ENCODE measurements at places on chromosomes 11 and 22.
A peak's percentile ranks its signal among the peaks of the same experiment; 100 is the strongest.

DNA sequence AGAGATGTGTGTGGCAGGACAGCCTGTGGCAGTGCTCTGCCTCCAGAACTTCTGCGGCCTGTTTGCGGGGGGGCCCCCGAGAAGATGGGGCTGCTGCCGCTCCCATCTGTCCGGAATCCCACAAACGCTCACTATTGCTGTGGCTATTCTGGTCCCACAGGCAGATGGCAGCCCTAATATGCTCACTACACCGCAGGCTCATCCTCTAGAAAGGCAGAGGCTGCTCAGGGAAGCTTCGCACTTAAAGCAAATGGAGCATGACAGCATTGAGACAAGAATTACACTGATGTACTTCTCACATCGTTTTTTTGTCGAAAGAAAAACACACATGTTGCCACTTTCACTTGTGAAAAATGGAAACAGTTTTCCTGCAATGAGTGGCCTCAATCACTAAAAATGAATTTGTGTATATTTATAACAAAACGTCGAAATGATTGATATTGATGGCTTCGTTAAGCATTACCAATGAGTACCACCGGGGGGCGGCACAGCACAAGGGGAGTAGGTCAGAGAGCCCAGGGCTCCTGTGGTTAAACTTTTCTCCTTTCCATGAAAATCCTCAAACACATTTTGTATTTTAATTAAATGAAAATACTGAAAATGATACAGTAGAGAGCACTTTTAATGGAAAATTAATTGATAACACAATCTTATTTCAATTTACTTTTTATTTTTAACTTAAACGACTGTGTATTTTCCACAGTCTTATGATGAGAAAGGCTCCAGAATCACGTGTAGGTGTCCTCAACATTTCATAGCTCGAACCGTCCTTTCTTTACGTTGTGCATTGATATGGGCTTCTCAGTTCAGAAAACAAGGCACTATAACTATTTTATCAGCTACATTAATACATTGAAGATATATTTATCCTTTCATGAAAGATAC lies 69.1 kb downstream of the CTTN start:
- no peak for DNase-seq
- H3K27ac ChIP-seq, result no peak overlapping the region
- no peaks in the 10 kb centered on the region for H3K36me3 ChIP-seq
- H3K4me1 ChIP-seq, result no peaks in the 10 kb centered on the region

GRCh38 chr11:126194121-126194543 lies 17.3 kb downstream of the RPUSD4 start:
- no peak overlapping the region for H3K4me3 ChIP-seq
- H3K4me1 ChIP-seq, result no peaks in the 10 kb centered on the region
- H3K36me3 ChIP-seq, result peaks cover 20% of the 10 kb centered on the region

DNA sequence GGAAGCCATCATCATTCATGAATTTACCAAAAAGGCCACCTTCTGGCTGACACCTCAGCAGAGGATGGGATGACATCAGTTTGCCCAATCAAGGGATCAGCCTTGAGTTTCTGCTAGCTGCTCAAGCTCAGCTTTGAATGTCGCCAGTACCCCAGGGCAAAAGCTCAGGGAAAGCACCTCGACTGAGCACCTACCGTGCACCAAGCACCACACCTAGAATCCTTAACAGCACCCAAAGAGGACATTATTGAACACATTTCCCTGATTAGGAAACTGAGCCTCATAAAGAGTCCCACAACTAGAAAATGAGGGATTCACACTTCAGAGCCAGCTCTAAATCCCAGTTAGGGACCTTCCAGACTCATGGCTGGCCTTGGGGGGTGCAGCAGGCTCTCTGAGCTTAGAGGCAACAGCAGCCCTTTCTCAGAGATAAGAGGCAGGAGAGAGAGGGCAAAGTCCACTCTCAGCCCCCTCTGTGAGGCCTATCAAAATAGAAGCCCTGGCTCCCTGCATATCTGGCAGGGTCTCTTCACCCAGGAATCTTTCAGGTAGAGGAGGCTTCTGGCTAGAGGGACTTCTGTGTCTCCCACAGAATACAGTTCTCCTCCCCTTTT lies 13.4 kb upstream of the DAGLA start:
- H3K4me3 ChIP-seq, result no peak overlapping the region
- H3K27me3 ChIP-seq, result no peaks in the 10 kb centered on the region
- H3K36me3 ChIP-seq, result no peaks in the 10 kb centered on the region

DNA sequence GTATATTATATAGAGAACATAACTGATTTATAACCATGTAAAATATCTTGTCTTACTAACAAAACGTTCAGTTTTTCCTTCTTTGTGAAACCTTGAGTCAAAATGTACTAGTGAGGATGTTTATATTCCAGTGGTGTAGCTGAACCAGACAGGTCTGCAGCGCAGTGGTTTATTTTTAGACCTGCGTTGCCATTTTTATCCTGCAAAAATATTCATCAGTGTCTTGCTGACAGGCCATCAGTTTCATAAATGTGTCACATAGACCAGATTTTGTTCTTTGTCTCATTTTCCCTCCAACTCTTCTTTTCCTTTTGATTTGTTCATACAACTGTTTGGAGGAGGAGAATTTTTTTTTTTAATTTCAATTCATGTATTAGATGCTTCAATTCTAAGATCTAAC lies 43.1 kb downstream of the HSD17B12 start:
- H3K36me3 ChIP-seq, result no peaks in the 10 kb centered on the region
- H3K27ac ChIP-seq, result no peak overlapping the region
- no peak for DNase-seq

DNA sequence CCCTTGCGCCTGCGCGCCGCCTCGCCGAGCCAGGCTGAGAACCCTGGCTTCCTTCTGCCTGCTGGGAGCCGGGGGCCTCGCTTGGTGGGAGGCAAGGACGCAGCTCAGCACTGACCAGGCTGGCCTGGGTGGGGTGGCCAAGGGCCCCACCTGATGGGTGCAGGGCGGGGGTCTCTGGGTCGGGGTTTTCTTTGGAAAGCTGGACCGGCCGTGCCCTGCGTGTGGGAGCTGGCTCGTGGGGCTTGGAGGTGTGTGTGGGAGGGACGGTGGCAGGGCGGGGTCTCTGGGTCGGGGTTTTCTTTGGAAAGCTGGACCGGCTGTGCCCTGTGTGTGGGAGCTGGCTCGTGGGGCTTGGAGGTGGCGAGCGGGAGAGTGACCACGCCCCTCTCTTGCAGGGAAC lies 6.2 kb downstream of the GRAMD4 start:
- H3K36me3 ChIP-seq, result no peaks in the 10 kb centered on the region
- H3K27ac ChIP-seq, result no peak overlapping the region
- H3K27me3 ChIP-seq, result no peaks in the 10 kb centered on the region
- no peak overlapping the region for H3K4me3 ChIP-seq

- H3K27me3 ChIP-seq, result no peaks in the 10 kb centered on the region
- H3K4me3 ChIP-seq, result no peak overlapping the region
- DNase-seq, result no peak
- no peaks in the 10 kb centered on the region for H3K36me3 ChIP-seq
- no peak overlapping the region for H3K27ac ChIP-seq
Observed at GRCh38 chr22:46773076-46773475, 10.6 kb downstream of the TBC1D22A start.

DNA sequence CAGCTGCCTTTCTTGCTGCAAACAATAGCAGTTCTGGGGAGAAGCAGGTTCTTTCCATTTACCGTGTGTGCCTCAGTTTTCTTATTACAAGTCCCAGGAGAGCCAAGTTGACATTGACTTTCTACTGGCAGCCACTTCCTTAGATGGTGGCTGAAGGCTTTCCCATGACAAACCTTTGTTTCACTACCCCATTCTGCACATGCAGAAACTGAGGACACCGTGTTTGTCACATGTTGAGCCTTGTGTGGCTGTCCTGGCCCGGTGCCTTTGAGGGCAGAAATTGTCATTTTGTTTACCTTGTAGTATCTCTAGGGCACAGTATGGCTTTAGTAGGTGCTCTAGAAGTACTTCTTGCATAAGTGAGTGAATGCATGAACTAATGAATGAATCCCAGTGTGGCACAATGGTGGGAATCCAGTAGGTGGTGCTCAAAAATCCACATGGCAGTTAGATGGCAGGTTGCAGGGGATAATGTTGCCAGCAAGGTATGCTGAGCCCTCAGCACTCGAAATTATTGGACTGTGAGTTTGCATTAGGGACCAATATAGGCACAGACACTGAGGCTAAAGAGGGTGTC lies 101.6 kb downstream of the CSNK2A3 start:
- H3K4me3 ChIP-seq, result no peak overlapping the region
- no peaks in the 10 kb centered on the region for H3K4me1 ChIP-seq
- H3K27me3 ChIP-seq, result no peaks in the 10 kb centered on the region
- DNase-seq, result no peak
- H3K36me3 ChIP-seq, result no peaks in the 10 kb centered on the region

DNA sequence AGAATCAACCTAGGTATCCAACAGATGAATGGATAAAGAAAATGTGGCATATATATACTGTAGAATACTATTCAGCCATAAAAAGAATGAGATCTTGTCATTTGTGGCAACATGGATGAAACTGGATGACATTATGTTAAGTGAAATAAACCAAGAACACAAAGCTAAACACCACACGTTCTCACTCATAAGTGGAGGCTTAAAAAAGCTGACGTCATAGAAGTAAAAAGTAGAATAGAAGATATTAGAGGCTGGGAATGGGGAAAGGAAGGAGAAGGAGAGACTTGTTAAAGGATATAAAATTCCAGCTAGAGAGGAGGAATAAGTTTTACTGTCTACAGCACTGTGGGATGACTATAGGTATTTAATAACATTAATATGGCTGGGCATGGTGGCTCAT lies 12.9 kb downstream of the EXPH5 start:
- H3K4me1 ChIP-seq, result no peaks in the 10 kb centered on the region
- H3K4me3 ChIP-seq, result no peak overlapping the region
- H3K36me3 ChIP-seq, result no peaks in the 10 kb centered on the region
- no peak overlapping the region for H3K27ac ChIP-seq

- H3K4me1 ChIP-seq, result no peaks in the 10 kb centered on the region
- H3K27ac ChIP-seq, result no peak overlapping the region
- no peak overlapping the region for H3K4me3 ChIP-seq
- no peak for DNase-seq
- H3K27me3 ChIP-seq, result no peaks in the 10 kb centered on the region
Observed at GRCh38 chr11:83557653-83558052, 271.5 kb upstream of the CCDC90B start.

DNA sequence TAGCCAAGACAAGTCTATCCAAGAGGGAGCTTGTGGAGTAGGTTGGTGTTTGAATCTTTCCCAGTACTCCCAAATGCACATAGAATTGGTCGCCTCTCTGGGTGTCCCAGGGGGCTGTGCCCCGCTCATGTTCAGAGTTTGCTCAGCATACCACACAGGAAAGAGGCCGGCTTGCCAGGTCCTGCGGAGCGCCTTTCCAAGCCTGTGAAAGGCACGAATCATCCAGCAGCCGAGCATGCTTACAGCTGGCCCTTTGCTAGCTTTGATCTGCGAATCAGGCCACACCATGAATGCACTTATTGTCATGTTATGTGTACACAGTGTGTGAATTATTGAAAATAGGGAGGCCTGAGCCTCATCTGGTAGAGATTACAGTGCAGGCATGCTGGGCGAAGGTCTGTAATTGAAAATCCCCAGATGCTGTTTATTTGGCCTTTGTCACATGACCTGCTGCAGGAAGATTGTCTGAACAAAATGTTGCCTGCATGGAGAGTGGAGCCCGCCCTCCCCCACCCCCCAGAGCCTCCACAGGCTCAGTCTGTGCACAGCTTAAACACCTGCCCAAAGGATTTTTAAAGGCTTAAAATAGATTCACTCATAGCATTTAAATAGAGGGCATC lies 163.3 kb upstream of the RASSF10 start:
- H3K27ac ChIP-seq, result peak overlapping the region; percentile 41
- no peak for DNase-seq
- H3K36me3 ChIP-seq, result no peaks in the 10 kb centered on the region
- no peak overlapping the region for H3K4me3 ChIP-seq

DNA sequence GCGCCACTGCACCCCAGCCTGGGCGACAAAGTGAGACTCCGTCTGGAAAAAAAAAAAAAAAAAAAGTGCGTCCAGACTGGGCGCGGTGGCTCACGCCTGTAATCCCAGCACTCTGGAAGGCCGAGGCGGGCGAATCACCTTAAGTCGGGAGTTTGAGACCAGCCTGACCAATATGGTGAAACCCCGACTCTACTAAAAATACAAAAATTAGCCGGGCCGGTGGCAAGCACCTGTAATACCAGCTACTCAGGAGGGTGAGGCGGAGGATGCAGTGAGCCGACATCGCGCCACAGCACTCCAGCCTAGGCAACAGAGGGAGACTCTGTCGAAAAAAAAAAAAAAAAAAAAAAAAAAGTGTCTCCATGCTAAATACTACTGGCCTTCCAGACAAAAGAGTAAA lies 1.3 kb downstream of the USP28 start:
- no peak overlapping the region for H3K27ac ChIP-seq
- peak overlapping the region; percentile 75 for H3K4me3 ChIP-seq
- H3K27me3 ChIP-seq, result no peaks in the 10 kb centered on the region
- no peak for DNase-seq

DNA sequence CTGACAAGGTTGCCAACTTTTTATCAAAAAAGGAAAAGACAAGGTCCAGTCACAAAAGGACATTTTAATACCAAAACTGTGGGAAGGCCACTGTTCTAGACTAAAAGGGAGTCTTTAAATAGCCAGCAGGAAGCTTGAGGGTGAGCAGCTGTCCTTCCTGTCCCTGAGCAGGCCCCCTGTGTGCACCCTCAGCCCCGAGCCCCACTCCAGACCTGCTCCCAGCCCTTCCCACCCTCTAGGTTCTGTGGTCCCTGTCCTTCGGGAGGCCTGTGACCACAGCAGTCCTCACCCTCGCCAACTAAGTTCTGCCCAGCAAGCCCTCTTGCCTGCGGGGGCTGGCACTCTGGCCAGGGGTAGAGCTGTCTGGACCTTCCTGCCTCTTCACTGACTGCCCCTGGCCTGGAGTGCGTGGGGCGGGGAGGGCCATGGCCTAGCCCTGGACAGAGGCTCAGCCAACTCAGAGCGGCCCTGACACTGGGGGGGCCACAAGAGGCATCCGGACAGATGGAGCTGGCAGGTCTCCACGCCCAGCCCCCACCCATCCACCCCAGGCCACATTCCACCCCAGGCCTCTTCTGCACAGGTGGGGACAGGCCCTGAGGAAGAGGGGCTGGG lies 1.6 kb upstream of the PLXNB2 start:
- peaks cover 6% of the 10 kb centered on the region for H3K4me1 ChIP-seq
- peaks cover 4% of the 10 kb centered on the region for H3K27me3 ChIP-seq
- no peak overlapping the region for H3K4me3 ChIP-seq
- no peak for DNase-seq

- peak; percentile 48 for DNase-seq
- H3K4me3 ChIP-seq, result peak overlapping the region; percentile 91
- no peaks in the 10 kb centered on the region for H3K36me3 ChIP-seq
- peak overlapping the region; percentile 77 for H3K27ac ChIP-seq
- peaks cover 11% of the 10 kb centered on the region for H3K4me1 ChIP-seq
Observed at GRCh38 chr11:74397501-74398243, 561 bp downstream of the PGM2L1 start.

GRCh38 chr11:67616431-67617242 lies 9.9 kb downstream of the NDUFV1 start:
- no peak for DNase-seq
- H3K4me1 ChIP-seq, result peaks cover 33% of the 10 kb centered on the region
- H3K4me3 ChIP-seq, result no peak overlapping the region
- H3K27ac ChIP-seq, result no peak overlapping the region
- no peaks in the 10 kb centered on the region for H3K36me3 ChIP-seq
